ENCODE measurements at places on chromosomes 6 and 20.
A peak's percentile ranks its signal among the peaks of the same experiment; 100 is the strongest.

GRCh38 chr20:34713194-34713943 is 9.2 kb downstream of the TP53INP2 start:
- DNase-seq = no peak

DNA sequence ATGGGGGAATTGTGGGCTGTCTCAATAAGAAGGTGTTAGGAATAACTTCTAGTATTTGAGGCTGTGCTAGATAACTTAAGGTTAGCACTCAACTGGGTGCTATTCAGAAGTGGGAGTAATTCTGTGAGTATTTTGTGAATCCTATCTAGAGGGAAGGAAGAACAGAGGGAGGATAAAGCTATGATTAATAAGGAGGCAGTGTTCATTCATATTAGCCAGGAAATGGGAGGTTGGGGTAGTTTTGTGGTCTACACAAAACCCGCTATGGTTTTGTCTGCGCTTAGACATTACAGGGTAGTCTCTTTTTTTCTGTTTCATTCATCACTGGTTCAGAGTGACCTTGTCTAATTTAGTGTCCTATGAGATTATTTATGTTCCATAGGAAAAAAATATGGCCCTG is 341.0 kb downstream of the ARHGAP18 start:
- DNase-seq = no peak

GRCh38 chr6:85394853-85395538 is 54.9 kb upstream of the NT5E start:
- no peak for DNase-seq

GRCh38 chr20:62839261-62839660 is 22.4 kb downstream of the TCFL5 start:
- peak; percentile 6 for DNase-seq

GRCh38 chr20:13243826-13244376 is 22.8 kb downstream of the ISM1 start:
- no peak for DNase-seq

GRCh38 chr6:72376736-72377135 is 245.1 kb upstream of the KCNQ5 start:
- no peak for DNase-seq

DNA sequence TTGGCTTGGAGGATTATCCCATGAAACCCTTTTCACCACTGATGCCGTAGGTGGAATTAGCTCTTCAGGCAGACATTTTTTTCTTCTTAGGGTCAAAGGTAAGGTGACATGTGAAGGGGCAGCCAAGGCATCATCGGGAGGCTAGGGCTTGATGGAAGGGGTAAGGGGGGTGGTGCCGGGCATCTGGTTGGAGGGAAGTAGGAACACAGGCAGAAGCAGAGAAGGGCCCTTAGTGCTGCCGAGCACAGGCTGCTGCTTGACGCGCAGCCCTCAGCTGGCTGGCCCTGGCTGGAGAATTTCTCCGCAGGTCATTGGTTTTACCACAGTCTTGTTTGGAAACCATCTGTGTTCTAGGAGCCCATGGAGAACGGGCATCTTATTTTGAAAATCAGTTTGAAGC is 54.7 kb downstream of the TRAF3IP2 start:
- DNase-seq = no peak

DNA sequence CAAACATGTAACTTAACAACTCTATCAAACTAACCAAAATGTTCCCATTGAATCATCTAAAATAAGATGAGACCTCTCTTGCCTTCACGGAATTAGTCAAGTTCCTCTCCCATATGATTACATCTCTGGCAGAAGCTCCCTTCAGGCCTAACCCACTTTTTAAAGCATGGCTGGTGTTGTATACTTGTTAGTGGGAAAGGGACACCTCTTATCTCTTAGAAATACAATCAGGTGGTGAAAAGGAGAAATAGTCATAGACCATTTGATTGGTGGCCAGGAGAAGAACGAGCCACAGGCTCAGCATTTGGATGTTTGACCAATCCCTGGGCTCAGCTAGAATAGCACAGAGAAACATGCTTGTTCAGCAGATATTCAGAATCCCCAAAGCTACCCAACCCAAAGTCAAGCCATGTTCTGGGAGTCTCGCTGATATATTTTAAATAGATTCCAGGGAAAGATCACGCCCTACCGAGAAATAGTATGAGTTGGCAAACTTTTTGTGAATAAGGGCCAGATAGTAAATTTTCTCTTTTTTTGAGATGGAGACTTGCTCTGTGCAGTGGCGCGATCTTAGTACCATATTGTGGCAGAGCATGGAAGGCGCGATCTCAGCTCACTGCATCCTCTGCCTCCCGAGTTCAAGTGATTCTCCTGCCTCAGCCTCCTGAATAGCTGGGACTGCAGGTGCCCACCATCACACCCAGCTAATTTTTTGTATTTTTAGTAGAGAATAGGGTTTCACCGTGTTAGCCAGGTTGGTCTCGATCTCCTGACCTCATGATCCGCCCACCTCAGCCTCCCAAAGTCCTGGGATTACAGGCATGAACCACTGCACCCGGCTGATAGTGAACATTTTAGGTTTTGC is 126.3 kb upstream of the MYLIP start:
- DNase-seq = no peak

DNA sequence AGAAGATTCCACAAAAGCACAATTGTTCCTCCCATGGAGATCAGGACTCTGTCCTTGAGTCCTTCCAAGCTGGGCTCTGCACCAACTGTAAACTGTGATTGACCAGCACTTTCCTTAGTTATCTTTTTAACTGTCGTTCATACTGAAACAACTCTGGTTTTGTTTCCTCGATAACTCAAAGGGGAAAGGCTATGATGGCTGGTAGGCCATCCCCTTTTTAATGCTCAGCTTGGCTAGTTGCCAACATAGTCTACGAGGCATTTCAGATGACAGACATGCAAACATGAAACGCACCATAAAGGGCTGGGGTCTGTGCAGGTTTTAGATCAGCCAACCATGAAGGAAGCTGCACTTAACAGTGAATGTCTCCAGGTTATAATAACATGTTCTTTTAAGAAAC is 497.1 kb upstream of the ARID1B start:
- no peak for DNase-seq

GRCh38 chr6:43950051-43950605 is 177.1 kb downstream of the MRPL14 start:
- no peak for DNase-seq

DNA sequence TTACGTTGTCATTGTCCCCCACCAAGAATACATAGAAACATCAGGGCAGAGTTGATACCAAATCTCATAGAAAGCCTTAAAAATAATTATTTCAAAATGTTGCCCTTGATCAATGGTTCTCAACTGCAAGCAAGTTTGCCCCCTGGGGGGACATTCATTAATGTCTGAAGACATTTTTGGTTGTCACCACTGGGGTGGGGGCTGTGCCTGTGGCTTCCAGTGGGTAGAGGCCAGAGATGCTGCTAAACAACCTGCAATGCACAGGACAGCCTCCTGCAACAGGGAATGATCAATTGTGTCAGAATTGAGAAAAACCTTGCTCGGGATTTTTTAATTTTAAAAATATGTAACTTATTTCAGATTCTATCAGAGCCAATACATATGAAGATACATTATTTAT is 130.6 kb upstream of the DOK5 start:
- no peak for DNase-seq

Measured in Right ventricle myocardium superior (tissue), 1 donor.